Hypothalamus (tissue), 51 donors: ENCODE measurements at places on chromosomes 1 and 21.

DNA sequence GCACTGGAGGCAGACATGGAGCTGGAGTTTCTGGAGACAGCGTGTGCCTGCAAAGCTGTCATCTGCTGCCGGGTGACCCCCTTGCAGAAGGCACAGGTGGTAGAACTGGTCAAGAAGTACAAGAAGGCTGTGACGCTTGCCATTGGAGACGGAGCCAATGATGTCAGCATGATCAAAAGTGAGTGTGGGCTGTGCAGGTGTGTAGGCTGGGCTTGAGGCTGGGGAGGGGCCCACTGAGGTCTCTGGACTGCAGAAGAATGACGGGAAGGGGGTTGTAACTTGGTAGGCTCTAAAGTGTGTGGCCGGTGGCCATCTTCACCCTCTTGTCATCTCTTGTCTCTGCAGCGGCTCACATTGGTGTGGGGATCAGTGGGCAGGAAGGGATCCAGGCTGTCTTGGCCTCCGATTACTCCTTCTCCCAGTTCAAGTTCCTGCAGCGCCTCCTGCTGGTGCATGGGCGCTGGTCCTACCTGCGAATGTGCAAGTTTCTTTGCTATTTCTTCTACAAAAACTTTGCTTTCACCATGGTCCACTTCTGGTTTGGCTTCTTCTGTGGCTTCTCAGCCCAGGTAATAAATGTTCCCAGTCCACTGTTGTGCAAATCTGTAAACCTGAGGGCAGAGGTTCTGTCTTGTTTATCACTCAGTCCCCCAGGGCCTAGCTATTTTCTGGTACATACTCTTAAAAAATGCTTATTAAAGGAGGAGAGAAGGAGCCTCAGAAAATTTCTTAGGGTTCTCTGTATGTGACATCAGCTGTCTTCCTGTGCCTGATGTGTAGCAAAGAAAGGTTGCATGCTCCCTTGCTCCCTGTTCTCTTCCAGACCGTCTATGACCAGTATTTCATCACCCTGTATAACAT lies 19.9 kb downstream of the ATP8B2 start:
- no peak for DNase-seq

DNA sequence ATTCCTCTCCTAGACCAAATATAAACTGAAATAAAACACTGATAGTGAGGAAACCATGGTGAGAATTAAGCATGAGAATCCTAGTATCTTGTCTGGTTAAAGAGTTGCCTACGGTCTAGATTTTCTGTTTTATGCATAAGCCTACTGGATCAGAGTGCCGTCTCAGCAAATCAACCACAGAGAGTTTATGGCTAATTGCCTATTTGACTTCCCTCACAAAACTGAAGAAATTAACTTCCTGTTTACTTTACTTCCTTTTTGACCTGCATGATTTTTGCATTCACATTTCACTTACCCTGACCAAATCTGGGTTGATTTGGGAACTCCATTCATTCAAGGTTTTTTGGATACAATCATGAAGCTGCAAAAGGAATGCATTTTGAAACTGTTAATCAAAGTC lies 5.0 kb downstream of the GCLM start:
- no peak for DNase-seq

DNA sequence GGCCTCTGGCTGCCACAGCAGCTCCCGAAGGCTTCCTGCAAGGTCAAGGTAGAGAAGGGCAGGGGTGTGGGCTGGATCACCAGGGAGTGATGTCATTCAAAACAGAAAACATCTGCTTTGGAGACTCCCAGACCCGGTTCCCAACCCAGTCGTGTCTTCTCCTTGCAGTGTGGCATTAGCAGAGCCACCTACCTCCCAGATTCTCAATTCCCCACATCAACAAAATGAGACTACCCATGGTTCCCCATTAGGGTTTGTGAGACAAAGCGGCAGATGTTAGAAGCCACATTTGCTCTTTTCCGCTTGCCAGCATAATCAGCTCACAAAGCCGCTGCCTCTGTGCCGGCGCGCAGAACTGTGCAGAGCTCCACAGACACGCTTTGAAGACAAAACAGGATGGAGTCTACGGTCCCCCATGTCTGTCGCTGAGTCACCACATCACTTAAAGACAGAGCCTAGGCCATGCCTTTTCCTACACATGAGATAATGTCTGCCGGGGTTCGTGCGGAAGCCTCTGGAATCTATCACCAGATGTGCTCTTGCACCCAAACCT lies 12.5 kb downstream of the KIF17 start:
- DNase-seq, result no peak

- peak; percentile 51 for DNase-seq
Measured at GRCh38 chr1:206489980-206490770, 17.2 kb upstream of the RASSF5 start.

DNA sequence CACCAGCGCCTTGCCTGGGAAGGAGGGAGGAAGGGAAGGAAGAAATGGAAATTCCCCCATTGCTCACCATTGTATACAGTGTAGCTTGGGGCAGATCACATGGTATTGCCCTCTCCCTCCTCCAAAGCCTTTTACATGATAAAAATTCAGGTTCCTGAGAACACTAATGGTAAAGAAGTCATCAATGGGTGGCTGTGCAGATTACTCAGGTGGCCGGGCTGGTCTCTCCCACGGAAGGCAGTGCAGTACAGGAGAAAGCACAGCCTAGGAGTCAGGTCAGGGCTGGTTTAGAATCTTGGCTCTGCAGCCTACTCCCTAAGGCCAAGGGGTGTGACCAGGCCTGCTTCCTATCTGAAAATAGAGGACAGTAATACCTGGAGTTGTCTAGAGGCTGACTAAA lies 107.9 kb downstream of the SUSD4 start:
- no peak for DNase-seq

DNA sequence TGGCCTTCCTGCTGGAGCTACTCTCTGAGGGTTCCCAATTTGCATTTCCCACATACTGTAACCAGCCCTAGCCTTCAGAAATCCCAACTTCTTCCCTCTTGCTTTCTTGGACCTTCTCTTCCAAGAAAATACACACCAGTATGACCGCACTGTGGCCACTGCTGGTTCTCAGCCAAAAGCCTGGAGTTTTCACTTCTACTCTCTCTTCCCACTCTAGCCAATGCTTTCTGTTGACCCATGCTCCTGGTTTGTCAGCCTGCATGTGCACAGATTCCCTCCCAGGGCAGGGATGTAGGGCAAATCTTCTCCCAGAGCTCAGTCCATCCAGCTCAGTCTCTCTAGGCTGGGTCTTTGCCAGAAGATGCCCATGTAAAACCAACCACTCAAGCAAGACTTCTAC lies 664 bp downstream of the SLAMF1 start:
- no peak for DNase-seq

DNA sequence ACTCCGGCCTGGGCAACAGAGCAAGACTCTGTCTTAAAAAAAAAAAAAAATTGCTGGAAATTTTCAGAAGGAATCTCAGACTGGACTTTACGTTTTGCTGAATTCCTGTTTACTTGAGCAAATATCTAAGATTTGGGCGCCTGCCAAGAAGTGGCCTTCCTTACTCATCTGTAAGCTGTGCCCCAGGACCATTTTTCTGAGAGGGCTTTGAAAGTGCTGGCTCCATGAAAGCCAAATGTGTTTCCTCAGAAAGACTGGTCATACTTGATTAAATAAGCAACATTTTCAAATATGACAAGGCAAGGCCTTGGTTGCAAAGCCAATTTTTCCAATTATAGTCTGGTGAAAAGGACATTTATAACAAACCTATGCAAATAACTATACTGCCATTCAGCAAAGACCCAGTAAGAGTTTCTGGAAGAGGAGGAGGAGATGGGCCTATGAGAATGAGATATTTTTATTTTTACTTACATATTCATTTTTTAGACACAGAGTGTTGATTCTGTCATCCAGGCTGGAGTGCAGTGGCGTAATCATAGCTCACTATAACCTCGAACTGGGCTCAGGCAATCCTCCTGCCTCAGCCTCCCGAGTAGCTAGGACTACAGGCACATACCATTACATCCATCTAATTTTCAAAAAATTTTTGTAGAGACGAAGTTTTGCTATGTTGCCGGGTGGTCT lies 56.3 kb upstream of the HTR1D start:
- DNase-seq, result no peak

DNA sequence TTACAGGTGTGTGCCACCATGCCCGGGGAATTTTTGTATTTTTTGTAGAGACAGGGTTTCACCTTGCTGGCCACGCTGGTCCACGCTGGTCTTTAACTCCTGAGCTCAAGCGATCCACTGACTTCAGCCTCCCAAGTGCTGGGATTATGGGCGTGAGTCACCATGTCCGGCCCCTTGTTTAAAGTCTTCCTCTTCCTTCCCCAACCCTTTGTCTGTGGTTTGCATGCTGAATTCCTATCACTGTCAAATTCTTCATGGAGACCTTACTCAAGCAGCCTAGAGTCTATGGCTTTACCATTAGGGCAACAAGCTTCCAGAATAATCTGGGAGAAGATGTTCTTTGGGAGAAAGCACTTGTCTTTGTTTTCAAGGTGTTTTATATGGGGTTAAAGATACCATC lies 34.7 kb downstream of the B3GALT5 start:
- DNase-seq, result no peak

- no peak for DNase-seq
Measured at GRCh38 chr1:158951956-158952355, 20.6 kb downstream of the PYHIN1 start.

DNA sequence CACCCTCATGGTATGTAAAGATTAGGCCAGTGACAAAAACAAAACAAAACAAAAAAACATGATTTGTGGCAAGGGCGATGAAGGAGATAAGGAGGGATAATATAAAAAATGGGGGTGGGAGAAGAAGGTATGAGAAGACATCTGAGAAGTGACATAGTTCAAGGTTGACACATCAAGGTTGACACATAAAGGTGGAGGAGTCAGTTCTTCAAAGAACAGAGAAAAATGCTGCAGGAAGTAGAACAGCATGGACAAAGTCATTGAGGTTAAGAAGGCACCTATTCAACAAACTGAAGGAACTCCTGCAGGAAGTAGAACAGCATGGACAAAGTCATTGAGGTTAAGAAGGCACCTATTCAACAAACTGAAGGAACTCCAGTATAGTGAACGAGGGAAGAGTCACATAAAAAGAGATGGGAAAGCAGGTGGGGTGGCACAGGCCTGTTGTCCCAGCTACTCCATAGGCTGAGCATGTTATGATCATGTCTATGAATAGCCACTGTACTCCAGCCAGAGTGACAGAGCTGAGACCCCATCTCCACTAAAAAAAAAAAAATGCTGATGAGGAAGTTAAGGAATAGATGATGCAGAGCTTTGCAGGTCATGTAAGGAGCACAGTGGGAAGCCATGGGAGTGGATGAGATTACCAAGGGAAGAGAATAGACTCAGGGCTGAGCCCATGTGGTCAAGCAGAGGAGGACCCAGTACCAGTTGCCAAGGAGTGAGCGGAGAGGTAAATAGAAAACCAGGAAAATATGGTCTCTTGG lies 101.5 kb downstream of the ZFYVE9 start:
- DNase-seq, result no peak

GRCh38 chr1:214552174-214552608 lies 789 bp upstream of the PTPN14 start:
- DNase-seq, result no peak

- DNase-seq, result no peak
Measured at GRCh38 chr1:238018214-238018613, 127.5 kb upstream of the ZP4 start.
